ENCODE measurements at places on chromosomes 6 and 20.

- no peak for DNase-seq
Observed at GRCh38 chr6:157500022-157500421, 119.0 kb downstream of the ZDHHC14 start.

GRCh38 chr6:162092816-162093502, 634.6 kb downstream of the PRKN start:
- no peak for DNase-seq

DNA sequence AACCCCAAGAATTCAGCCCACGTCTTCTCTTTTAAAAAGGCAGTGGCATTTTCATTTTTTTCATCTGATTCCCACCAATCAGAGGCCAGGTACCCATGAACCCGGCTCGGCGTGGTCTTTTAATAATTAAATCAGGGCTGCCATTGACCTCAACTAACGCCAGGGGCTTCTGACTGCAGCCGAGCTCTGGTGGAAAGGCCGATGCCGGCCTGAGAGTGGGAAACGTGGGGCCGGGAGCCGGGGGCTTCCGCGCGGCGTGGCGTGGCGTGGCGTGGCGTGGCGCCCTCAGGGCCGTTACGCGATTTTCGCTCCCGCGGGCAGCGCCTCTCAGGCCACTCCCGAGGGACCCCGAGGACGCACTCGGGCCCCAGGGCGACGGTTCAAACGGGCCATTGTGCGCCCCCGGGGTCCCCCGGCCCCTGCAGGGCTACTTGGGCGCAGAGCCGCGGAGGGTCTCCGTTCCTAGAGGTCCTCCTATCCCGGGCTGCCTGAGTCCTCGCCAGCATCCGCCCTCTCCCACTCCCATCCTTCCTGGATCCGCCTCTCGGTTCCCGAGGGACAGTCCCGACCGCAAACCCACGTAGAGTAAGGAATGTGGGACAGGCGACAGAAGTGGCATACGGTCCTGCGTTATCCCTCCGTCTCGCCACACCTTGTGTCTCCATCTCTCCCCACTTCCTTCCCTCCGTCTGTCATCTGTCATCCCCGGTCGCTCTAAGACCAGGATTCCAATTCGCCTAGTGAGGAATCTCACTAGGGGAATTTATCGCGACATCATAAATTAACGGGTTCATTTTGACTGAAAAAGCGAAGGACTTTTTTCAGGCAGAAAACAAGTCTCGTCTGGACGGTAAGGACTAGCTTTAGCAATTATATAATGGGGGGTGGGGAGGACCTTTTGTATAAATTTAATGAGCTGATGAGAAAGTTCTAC, 876 bp upstream of the TBPL1 start:
- peak; percentile 79 for DNase-seq

DNA sequence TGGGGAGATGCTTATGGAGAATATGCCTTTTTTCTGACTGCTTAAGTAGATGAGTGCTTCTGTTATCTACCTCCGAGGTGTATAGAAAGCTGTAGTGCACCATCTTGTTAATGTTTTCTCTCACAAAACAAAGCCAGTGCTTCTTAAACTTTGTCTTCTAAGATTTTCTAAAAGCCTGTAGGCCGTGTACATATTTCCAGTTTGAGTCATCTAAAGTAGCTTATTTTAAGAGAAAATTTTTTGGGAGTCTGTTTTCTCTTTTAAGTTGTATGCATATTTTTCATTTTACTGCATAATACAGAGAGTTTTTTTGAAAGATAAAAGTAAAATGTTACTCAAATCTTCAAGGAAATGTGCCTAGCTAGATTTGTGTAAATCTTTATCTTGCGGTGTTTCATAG, 151.7 kb downstream of the GRIK2 start:
- no peak for DNase-seq

GRCh38 chr6:15303920-15304291, 58.0 kb downstream of the JARID2 start:
- DNase-seq: no peak

DNA sequence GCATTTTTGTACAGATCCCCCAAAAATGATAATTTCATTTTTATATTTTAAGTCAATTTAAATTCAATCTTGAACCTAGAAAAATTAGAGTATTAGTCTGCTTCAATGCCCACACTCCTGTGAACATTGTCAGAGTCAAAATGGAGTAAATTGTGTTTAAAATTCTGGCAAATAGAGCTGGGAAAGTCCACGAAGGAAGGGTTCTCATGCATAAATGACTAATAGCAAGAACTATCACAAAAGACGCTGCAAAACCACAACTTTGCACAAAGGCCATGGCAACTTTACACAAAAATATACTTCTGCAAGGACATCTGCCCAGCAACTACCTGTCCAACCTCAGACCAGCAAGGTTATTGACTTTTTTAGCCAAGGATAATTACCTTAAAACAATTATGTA, 203.2 kb upstream of the SMLR1 start:
- DNase-seq: no peak

GRCh38 chr6:51675020-51675921, 412.1 kb downstream of the PKHD1 start:
- no peak for DNase-seq

GRCh38 chr6:158782432-158783166, 36.6 kb downstream of the EZR start:
- DNase-seq: no peak

GRCh38 chr6:154921482-154921881, 73.6 kb upstream of the TIAM2 start:
- DNase-seq: no peak

- no peak for DNase-seq
Observed at GRCh38 chr6:79385893-79386292, 151.3 kb downstream of the LCA5 start.

DNA sequence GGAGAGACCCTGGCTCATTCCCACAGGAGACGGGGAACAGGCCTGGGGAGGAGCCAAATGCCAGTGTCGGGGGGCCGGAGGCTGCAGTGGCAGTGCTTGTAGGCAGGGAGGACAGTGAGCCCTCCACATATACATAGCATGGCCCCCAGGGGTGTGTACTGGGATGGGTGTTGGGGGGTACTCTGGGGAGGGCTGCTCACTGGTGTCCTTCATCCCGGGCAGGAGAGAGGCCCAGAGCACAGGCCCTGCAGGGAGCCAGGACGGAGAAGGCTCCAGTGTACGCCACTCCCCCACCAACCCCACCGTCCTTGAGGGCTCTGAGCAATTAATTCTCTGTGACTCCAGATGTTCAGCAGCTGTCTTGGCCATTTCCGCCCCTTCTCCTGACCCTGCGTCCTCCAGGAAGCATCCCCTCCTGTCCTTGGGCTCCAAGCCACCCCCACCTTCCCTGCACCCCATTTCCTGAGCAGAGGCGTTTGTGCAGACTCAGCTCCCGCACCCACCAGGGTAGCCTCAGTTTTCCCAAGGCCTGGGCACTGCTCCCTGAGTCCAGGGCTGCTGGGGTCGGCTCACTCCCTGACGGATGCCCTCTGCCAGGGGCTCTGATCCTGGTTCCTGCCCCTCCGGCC, 3.4 kb upstream of the ABHD16B start:
- no peak for DNase-seq

GRCh38 chr20:36467076-36467999, 74.0 kb upstream of the MYL9 start:
- DNase-seq: peak; percentile 34

- no peak for DNase-seq
Observed at GRCh38 chr20:18669241-18670019, 81.6 kb downstream of the DTD1 start.

- DNase-seq: no peak
Observed at GRCh38 chr6:41508479-41508878, 37.7 kb upstream of the FOXP4 start.

DNA sequence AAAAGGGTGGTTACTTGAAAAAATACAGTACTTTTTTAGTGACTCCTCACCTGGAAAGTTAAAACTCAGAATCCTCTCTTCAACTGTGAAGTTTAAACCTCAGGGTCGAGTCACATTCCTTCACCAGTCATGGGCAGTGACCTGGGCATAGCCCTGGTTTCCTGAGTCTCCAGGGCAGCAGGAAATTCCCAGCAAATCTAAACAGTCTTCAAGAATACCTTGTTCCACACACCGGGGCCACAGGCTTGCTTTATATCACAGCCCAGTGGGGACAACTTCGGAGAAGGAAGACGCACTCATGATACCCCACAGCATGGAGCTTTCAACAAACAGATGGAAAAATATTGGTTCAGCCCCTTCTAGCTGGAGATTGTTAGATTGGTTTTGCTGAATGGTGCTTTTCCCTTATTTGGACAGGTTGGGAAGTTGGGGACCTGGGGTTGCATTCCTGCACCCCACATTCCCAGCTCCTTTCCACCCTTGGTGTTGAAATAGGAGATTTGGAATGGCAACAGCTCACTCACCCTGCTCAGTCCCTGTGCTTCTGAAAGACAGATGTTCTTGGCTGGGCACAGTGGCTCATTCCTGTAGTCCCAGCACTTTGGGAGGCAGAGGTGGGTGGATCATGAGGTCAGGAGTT, 113.0 kb upstream of the TMEM170B start:
- DNase-seq: no peak

- no peak for DNase-seq
Observed at GRCh38 chr6:168127384-168127868, 48.4 kb upstream of the FRMD1 start.

GRCh38 chr6:22401932-22402331, 105.1 kb upstream of the PRL start:
- DNase-seq: no peak

- no peak for DNase-seq
Observed at GRCh38 chr20:34834459-34834893, 9.0 kb upstream of the NCOA6 start.

GRCh38 chr6:107536180-107536961, 46.5 kb downstream of the SOBP start:
- DNase-seq: no peak

DNA sequence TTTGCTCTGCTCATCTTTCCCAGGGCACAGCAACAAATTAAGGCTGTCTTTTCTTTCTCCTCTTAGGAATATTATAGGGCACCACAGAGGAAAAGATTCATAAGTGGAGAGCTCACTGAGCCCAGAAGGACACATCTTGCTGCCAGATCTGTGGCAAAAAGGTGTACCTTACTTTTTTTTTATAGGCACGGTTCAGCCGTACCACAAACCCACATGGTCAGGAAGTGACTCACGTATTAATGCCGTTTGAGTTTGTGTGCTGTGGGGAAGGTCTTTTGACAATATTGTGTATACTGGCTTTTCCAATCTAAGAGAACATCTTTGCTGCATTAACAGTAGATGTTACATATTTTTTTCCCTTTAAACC, 28.4 kb downstream of the PAQR8 start:
- peak; percentile 67 for DNase-seq

DNA sequence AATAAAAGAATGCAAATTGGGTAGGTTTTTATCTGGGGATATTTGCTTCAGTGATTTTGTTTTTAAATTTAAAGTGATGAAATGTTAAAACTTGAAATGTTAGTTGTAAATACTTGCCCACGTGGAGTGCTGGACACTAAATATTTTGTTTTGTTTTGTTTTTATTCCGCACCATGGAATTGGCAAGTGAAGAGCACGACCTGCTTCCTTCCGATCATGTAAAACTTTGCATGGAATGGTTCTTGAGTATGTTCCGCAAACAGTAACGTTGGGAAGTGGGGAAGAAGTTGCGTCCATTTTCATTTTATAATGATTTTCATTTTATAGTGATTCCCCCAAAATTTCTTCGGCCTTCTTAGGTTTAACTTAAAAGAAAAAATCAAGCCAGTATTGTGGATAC, 765 bp downstream of the IRAK1BP1 start:
- peak; percentile 12 for DNase-seq

DNA sequence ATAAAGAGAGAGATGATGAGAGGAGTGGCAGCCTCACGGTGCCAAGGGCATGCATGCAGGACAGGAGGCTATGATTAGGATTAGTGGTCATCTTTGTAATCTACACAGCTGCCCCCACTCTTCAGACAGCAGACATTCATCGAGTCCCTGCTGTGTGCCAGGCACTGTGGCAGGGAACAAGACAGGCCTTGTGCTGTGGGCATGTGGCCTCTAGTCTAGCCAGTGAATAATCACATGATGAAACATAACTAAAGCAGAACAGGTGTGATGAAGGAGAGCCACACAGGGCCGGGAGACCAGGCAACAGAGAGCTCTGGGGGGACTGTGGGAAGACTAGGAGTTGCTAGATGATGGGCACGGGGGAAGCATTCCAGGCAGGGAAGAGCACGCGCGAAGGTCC, 22.2 kb downstream of the TOX2 start:
- peak; percentile 44 for DNase-seq

DNA sequence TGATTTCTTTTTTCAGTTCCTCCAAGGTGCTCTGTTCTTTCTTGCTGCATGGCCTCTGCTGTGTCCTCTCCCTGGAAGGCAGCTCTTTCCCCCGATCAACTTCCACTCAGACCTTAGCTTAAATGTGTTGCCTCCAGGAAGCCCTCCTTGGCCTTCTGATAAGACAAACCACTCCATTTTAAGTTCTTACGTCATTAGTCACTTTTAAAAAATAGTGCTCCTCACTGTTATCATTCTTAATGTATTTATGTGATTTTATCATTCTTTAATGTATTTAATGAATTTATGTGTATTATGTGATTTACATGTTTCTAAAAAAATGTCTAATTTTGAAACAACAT, 12.2 kb upstream of the MANBAL start:
- no peak for DNase-seq

- DNase-seq: peak; percentile 17
Observed at GRCh38 chr6:93416571-93417420, 2.6 kb downstream of the EPHA7 start.

GRCh38 chr20:49729780-49730179, 16.1 kb upstream of the B4GALT5 start:
- DNase-seq: no peak

DNA sequence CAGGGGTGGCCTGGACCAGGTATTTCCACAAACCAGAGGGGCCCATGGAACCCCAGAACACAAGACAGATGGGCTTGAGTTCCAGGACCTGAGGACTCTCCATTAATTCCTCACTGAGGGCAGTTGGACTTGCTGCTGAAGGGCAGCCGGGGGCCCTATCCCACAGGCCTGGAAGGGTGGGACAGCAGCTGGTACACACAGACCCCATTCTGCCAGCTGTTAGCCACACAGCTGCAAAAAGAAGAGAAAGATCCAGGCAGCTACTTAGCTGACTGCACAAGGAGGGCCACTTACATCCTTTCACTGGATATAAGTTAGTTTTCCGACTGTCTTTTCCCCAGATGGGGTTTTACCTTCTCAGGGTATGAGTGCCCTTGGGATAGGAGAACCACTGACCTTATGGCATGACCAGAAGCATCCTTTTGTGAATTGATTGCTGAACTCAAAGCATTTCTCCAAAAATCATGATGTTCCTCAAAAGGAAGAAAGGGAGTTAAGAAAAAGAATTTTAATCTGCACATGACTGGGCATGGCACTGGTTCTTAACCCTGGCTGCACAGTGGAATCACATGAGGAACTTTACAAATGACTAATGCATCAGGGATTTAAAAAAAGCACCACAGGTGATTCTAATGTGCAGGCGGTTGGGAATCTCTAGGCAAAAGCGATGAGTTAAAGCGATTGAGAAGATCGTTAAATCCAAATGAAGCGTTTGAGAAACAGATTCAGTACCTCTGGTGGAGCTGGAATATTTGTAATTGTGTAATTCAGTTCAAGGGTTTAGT, 199.4 kb downstream of the TFAP2A start:
- peak; percentile 61 for DNase-seq

- DNase-seq: no peak
Observed at GRCh38 chr6:36195471-36196112, 952 bp upstream of the BRPF3 start.
